ENCODE measurements at places on chromosomes 16 and 17.

- DNase-seq, result no peak
Measured at GRCh38 chr16:678209-678857, 1.9 kb upstream of the STUB1 start.

- DNase-seq, result no peak
Measured at GRCh38 chr17:16947470-16947869, 24.4 kb downstream of the TNFRSF13B start.

DNA sequence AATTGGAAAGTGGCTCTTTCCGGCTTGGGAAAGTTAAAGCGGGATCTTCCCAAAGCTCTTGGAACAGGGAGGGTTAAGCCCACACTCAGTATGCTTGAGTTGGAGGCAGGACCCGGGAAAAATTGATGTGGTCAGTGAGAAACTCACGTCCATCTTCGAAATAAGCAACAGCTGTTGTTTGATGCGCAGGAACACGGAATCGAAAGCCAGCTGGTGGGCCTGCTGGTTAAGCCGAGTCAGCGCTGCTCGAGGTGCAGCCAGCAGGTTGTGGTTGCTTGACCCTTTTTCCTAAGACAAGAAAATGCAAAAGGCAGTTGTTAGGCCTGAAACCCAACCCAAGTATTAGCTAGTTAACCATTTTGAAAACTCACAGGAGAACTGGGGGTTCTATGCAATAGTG, 49.4 kb downstream of the COG7 start:
- no peak for DNase-seq

DNA sequence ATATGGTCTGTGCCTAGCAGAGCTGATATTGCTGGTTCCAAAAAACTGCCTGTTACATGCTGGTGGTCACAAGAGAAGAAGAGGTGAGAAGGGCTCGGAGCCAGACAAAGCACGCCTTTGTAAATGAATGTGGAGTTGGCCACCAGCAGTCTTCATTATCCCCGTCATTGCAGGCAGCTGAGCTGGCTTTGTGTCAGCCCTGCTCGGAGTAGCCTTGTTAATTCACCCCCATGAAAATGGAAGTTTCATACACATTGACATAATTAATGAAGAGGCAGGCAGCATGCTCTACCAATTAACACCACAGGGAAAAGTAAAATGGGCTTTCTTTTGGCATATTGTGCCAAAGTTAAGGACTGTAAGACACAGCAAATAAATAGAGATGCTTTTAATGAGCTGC, 113.7 kb upstream of the RBFOX1 start:
- DNase-seq, result no peak

DNA sequence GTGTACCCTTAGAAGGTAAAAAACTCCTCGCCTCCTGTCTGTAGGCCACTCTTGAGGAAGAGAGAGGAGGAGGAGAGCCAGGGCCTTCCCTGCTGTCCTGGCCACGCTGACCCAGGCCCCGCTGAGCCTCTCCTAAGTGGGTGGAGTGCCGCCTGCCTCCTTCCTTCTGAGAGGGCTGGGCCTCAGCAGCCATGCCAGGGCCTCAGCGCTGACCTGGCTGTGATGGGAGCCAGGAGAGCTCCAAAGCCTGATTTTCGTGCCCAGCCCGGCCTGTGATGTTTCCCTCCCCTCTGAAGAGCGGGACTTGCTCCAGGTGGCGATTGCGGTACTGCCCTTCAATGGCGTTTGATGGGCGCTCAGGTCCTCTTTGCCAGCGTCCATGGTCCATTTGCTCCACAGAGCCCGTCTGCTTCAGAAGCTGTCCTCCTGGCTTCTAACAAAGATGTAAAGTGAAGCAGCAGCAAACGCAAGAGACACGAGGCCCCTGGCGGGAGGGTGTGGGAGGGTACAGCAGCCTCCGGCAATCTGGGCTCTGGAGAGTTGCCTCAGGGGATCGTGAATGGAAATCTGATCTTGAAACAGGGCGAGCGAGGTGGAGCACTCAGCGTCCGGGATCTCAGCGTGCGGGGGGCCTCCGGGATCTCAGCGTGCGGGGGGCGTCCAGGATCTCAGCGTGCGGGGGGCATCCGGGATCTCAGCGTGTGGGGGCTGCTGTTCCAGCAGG, 93.5 kb downstream of the NPIPB11 start:
- no peak for DNase-seq

- no peak for DNase-seq
Measured at GRCh38 chr17:13268791-13269595, 251.2 kb upstream of the ELAC2 start.

- no peak for DNase-seq
Measured at GRCh38 chr16:13543850-13544249, 376.1 kb upstream of the ERCC4 start.

DNA sequence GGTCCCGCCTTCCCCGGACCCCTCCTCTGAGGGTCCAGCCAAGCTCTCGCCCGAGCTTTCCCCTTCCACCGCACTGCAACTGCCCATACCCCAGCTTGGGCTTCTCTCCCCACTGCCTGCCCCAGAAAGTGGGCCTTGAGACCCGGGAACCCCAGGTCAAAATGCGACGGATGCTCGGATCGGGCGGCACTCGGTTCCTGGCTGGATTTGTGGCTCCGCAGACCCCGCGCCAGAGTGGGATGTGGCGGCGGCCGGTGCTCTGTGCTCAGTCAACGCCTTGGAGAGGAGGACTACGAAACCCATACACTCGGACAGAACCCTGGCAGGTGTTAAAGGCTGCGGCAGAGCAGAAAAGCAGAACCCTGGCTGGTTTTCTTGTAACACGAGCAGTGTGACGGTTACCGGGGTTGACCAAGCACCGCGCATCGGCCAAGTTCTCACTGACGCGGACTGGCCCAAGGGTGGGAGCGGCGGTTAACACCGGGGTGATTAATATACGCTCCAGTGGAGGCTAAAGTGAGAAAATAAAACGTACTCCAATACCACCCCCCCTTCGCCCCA, 885 bp upstream of the SLFN13 start:
- DNase-seq, result no peak

DNA sequence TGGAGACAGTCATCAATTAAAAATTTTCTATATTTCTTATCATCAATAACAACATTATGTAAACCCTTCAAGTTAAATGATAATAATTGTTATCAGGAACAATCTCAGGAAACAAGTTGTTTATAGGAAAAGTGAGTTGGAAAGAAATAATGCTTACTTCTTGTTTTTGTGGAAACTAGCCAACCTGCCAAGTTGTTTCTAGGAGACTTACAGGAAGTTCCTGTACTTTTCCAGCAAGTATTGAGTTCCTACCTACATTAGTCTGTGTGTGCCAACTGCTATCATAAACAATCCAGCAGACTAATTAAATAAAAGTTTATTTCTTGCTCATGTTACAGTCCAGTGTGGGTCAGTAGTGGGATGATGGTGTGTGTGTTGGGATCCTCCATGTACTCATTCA, 1.6 kb upstream of the CCL14 start:
- DNase-seq, result no peak

DNA sequence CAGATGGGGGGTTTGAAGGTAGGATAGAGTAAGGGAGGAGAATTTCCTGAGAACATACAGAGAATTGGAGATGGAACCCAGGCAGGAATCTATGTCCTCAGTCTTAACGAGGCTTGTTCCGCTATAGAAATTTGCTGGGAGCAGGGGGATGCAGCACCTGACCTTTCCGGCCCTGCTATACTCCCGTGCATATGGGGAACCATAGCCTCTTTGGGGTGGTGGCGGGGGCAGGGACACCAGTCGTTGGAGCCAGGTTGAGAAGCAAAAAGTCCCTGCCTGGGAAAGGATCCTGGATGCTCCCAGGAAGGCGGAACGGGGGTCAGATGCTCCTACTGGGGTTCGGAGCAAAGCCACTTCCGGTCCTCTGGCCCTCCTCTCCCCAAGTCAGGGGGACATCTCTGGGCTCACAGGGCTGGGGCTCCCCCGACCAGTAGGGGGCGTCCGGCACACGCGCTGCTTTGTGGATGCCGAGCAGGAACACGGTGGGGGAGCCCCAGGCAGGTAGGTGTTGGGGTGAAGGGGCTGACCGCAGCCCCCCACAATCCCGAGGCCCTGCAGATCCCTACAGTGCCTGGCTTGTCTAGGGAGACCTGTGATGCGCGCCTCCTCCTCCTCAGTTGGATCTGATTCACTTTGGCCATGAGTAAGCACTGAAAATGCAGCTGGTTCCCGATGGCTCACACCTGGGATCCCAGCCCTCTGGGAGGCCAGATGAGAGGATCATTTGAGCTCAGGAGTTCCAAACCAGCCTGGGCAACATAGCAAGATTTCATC, 15.5 kb upstream of the TFAP4 start:
- peak; percentile 53 for DNase-seq

GRCh38 chr16:29842732-29843346, 20.2 kb downstream of the CDIPT start:
- no peak for DNase-seq

- DNase-seq, result no peak
Measured at GRCh38 chr17:42683407-42684034, 1.2 kb downstream of the CNTNAP1 start.

- no peak for DNase-seq
Measured at GRCh38 chr17:79775632-79776031, 2.3 kb upstream of the CBX2 start.

GRCh38 chr17:36066365-36066985, 2.4 kb downstream of the CCL18 start:
- DNase-seq, result no peak

DNA sequence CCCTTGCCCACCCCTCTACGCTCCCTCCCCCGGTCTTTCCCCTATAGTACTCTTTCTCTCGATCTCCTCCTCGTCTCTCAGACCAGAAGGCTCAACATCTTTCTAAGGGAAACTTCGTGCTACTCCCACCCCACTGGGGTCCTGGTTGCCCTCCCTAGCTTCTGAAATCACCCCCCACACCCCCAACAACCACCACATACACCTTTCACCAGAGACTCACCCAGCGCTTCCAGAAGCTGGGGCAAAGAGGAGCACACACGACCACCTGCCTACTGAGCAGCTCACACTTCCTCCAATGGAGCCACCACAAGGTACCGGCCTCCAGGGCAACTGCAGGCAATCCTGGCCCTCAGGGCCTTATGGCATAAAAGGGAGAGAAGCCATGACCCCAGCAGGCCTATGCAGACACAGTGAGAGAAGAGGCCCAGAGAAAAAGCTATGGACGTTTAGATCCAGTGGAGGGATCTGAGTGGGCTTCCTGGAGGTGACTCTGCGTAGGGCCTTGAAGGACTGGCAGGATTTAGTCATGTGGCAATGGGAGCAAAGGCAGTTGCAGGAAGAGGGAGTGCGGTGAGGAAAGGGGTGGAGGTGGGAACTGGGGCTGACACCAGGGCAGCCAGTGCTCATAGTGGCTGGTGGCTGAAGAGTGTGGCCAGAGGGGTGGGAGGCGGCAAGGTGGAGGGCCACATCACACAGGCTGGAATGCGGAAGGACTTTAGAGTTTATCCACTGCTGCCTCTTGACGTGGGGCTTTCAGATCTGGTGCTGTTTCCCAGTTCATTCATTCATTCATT, 12.1 kb upstream of the TMEM92 start:
- peak; percentile 73 for DNase-seq

DNA sequence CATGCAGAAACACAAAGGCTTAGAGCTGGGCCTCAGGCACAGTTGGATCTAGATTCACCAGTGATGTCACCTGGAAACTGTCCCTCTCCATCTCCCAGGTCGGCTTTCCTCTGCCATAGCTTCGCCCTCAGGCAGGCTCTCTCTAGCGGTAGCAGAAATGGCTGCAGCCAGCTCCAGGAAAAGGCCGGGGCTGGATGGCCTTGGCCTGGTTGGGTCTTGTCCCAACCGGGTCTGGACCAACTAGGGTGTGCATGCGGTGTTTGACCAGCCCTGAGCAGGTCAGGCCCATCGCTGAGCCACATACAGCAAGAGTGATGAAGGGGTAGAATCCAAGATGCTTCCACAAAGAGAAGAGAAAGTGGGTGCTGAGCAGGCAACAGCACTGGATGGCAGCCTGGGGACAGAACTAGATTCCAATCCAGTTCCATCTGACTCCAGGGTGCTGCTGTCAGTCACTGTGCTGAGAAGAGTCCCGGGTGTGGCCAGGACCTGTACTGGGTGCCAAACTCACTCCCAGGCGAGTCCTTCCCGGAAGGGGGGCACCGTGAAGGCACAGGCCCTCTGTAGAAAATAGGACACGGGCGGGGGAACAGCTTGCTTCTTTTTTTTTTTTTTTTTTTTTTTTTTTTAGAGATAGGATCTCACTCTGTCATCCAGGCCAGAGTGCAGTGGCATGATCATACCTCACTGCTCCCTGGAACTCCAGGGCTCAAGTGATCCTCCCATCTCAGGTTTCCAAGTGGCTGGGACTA, 51.8 kb downstream of the SOCS3 start:
- peak; percentile 70 for DNase-seq

DNA sequence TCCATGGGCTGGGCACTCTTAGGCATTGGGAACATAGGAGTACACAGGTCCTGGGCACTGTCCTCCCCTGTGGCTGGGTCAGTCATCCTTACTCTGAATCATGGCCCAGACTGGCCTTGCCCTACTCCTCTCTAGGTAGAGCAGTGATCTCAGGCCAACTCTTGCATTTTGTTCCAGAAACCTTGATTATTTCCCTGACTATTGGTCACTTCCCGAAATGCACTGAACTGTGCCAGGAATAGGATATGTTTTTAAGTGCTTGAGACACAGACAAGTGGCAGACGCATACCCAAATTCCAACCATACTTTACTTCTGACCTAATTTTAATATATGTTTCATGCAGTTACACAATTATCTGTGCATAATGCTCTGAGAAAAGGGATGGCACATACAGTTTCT, 10.3 kb downstream of the KRABD2 start:
- peak; percentile 56 for DNase-seq

DNA sequence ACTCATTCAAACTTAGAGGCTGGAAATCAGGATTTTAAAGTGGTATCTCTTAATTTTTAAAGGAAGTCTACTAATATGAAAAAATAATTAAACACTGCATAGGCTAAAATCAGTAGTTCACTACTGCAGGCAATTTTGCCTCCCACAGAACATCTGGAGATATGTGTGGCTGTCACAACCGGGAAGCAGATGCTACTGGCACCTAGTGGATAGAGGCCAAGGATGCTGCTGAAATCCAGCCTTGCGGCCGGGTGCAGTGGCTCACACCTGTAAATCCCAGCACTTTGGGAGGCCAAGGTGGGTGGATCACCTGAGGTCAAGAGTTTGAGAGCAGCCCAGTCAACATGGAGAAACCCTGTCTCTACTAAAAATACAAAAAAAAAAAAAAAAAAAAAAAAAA, 473.9 kb downstream of the XYLT1 start:
- no peak for DNase-seq

- no peak for DNase-seq
Measured at GRCh38 chr16:24853169-24853824, 7.5 kb downstream of the SLC5A11 start.

GRCh38 chr17:40909351-40909750, 24.3 kb upstream of the KRT20 start:
- peak; percentile 92 for DNase-seq

GRCh38 chr17:79929257-79930061, 90.2 kb upstream of the CBX4 start:
- DNase-seq, result no peak

DNA sequence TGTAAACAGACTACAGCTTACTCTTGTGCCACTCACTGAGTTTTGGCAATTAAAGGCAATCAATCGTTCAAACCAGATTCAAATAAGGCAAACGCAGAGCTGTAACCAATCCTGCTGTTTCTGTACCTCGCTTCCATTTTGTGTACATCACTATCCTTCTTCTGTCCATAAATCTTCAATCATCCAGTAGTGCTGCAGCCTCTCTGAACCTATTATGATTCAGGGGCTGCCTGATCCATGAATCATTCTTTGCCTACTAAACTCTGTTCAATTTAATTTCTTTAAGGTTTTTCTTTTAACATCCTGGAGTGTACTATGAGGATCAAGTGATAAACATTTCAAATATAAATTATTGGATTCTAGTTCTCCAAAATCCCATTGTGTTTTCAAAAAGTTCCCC, 93.9 kb downstream of the CEP112 start:
- DNase-seq, result no peak

Data from PC-9 (cell line).